ENCODE measurements at places on chromosomes 12 and 14.

DNA sequence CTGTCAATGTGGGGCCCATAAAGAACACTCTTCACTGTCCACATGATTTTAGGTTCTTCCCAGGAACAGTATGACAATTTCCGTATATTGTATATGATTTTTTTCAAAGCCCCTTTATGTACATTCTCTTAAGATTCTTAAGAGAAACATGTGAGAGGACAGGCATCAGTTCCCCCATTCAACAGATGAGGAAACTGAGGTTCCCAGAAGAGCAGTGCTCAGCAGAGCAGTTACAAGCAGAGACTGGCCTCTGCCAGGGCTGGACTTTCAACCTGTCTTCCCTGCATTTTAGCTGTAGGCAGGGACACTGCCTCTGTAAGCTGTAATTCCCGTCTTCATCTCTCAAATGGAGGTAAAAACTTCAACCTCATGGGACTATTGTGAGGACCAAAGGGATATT lies 77.7 kb downstream of the RBM19 start:
- DNase-seq = no peak

DNA sequence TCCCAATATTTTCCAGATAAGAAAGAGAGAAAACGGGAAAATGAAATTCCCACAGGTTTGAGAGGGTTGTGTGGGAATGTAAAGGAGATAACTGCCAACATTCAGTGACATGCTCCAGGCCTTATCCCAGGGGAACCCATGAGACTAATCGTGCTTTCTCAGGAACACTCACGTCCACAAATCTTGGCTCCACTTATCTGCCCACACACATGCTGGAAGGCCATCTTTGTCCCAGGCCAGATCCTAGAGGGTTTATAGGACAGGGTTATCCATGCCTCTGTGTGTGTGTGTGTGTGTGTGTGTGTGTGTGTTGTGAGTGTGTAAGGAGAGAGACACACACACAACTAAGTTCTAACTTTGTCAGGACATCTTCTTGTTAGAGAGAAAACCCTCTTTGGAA lies 182.2 kb upstream of the E2F7 start:
- DNase-seq = no peak

GRCh38 chr12:76637807-76638206 lies 78.2 kb upstream of the OSBPL8 start:
- no peak for DNase-seq

DNA sequence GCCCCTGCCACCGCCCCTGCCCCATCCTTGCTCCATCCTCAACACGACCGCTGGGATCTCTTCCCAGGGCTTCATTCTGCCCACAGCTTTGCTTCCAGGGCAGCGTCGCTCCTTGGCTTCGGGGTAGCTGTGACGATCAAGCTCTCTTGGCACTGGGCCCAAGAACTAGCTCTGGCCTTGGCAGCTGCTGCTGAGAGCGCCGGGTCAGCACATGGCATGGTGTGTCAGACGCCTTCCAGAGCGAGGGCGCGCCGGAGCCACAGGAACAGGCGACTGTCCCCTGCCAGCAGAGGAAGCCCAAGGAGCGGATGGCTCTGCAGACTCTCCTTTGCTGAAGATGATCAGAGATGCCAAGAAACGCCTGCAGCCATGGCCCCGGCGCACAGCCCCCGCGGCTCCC lies 15.9 kb downstream of the RAB35 start:
- DNase-seq = no peak

DNA sequence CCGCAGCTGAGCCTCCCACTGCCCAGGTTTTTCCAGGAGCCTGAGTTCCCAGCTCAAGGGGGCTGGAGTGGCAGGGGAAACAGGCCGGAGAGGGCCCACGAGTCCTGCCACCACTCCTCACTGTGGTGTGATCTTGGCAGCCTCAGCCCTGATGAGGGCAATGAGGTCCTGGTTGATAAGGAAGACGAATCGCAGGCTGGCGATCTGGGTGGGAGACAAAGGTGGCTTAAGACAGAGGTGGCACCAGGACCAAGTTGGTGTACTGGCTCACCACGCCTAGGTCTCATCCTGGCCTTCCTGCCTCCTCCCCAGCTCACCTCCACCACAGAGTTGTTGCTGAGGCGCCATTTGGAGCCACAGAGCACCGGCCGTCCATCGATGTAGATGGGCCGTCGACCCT lies 9.4 kb downstream of the MCRS1 start:
- DNase-seq = no peak

GRCh38 chr14:31926123-31926522 lies 151.0 kb upstream of the ARHGAP5 start:
- no peak for DNase-seq

DNA sequence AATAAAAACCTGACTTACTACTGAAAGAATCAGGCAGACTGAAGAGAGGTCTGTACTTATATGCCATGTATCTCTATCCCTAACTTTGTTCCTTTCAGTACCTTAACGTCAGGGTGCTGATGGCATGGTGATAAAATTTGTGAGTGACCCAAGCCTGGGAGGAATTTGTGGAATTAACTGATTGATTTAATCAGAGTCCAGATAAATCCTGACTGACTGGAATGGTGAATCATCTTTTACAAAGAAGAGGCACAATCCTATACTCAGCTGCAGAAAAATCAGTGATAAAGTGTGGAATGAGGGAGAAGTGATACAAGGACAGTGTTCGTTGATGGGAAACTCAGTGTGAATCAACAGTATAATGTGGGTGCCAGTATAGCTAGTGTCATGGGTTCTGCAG lies 3.7 kb downstream of the TDG start:
- no peak for DNase-seq

GRCh38 chr14:69794791-69795190 lies 2.2 kb downstream of the SLC10A1 start:
- no peak for DNase-seq

DNA sequence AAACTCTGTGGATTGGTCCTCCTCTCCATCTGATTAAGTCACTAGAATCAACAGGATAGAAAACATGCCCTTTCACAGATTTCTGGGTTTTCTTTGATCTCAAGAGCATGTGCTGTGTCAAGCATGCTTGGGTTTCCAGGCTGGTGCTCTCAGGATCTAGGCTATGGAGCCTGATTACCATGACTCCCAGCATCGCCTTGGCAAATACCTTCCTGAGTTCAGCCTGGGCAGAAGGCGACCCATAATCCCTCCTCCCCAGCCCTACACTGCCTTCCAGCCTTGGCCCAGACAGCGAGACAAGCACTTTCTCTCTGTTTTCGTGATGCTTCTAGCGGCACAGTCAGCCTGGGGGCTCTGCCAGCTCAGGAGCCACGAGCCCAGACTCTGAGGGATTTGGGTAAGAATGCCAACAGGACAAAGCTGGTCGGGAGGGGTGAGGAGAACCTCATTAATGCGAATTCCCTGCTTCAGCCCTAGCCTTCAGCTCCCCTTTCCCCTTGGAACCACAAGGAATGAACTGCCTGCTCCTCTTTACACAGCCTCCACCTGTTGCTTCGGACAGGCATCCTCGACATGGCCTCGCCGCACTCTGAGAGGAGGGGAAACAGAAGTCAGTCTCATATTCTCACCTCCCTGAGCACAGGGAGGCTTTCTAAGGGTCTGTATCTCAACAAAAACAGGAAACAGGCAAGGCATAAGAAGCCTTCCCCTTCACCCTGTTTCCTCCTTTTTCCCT lies 227.1 kb downstream of the MSRB3 start:
- DNase-seq = no peak

DNA sequence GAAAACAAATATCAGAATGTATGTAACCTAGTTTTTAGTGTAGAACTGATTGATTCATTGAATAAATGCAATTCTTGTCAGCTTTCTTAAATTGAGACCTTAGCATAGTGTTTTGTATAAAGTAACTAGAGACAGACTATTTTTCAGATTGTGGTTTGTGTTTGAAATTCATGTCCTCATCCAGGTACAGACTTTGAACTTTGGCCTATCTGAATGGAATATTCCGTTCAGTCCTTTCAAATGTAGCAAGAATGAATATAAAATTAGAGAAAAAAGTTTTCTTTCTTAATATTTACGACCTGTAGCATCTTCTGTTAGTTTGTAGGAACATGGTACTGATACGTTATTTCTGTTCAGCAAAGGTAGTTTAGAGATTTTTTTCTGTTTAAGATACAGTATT lies 378.4 kb upstream of the RGS6 start:
- no peak for DNase-seq

GRCh38 chr14:22537436-22538310 lies 51.4 kb downstream of the DAD1 start:
- no peak for DNase-seq

GRCh38 chr12:6943389-6943721 lies 261 bp upstream of the RNU7-1 start:
- DNase-seq = no peak

DNA sequence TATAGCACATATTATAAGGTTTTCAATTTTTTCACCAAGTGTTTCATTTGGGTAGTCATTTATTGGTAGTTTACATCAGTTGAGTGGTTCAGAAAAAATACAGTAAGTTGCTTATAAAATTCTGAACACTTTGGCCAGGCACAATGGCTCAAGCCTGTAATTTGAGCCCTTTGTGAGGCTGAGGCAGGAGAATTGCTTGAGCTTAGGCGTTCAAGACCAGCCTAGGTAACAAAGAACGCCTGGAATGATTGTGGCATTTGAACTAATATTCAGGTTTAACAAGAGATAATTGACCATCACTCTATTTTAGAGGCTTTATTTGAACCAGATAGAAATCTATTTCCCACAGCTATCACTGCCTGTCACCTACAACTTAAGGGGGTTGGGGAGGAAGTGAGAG lies 22.7 kb downstream of the HIF1A start:
- DNase-seq = no peak

DNA sequence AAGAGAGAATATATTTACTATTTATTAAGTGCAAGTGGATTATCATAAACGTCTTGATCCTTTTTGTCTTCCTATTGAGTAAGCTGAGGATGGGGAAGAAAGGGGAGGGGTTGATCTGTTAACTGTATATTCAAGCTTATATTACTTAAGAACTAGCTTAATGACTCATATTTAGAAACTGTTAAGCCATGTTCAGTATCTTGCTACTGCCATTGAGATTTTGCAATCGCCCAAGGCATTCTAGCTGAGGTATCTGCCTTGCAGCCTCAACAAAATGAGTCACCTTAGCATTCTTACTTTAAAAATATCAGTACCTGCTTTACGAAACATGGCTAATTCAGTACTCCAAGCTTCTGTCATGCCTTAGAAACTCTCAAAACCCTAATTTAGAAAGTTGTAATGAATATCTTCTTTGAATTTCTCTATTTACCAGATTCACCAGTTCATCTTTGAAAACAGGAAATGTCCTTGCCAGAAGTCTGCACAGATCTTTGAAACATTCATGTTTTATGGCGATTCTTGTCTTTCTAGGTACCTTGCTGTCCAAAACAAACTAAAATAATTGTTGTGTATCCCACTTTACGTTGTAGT lies 76.1 kb downstream of the ALG10B start:
- DNase-seq = no peak

GRCh38 chr14:30996892-30997659 lies 28.4 kb upstream of the AP4S1 start:
- no peak for DNase-seq

DNA sequence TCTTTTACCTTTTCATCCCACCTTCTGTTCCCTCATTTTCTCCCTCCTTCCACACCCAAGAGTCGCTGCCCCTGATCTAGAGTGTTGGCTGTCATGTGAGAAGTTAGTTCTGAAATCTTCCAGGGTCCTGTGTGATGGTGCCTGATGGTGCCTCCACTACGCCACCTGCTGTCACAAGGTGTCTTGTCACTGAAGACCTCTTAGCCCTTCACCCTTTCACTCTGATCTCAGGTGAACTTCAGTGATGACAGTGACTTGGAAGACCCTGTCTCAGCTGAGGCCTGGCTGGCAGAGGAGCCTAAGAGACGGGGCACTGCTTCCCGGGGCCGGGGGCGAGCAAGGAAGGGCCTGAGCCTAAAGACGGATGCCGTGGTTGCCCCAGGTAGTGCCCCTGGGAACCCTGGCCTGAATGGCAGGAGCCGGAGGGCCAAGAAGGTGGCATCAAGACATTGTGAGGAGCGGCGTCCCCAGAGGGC lies 7.6 kb upstream of the PFDN5 start:
- peak; percentile 28 for DNase-seq

GRCh38 chr14:39372656-39373055 lies 59.6 kb downstream of the FBXO33 start:
- DNase-seq = no peak

DNA sequence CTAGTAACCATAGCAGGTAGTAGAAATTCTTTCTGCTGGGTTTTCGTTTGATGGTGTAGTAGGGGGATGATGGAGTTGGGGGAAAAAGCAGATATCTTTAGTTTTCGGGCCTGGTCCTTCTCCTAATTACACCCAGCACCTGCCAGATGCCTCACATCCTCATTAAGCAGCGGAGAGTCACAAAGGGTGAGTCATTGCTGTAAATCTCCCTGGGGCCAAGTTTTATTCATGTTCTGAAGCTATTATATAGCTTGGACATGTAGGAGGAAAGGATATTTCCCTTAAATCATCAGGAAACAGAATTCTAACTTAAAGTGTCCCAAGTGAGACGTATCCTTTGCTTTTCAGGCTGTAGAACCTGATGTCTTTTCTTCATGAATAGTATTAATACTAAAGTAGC lies 4.9 kb upstream of the NECAP1 start:
- no peak for DNase-seq

DNA sequence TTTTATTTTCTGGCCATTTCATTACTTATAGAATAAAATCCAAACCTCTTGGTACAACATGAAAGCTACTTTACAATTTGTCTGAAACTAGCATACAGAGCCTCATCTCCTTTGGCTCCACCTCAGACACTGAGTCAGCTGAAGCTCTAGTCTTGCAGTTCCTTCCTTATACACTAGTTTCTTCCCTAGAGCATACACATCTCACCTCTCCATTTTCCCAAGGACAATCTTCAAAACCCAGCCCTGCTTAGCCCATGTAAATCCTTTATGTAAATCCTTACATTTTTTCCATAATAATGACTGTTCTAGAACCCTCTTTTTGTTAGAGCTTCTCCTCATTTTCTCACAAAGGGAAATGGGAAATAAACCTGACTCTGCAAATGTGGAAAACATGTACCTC lies 463.4 kb downstream of the SLC16A7 start:
- no peak for DNase-seq

- DNase-seq = no peak
Observed at GRCh38 chr14:50647753-50648152, 20.4 kb downstream of the SAV1 start.

- no peak for DNase-seq
Observed at GRCh38 chr12:128267131-128267622, at the start of gene TMEM132C. TSS of gene TMEM132C (plus strand) at chr12:128267170. CDS start at chr12:128267403, 233 bp downstream.
